ENCODE measurements at places on chromosomes 5 and 9.

GRCh38 chr5:135028791-135029476 is 5.1 kb downstream of the PITX1 start:
- DNase-seq = no peak

DNA sequence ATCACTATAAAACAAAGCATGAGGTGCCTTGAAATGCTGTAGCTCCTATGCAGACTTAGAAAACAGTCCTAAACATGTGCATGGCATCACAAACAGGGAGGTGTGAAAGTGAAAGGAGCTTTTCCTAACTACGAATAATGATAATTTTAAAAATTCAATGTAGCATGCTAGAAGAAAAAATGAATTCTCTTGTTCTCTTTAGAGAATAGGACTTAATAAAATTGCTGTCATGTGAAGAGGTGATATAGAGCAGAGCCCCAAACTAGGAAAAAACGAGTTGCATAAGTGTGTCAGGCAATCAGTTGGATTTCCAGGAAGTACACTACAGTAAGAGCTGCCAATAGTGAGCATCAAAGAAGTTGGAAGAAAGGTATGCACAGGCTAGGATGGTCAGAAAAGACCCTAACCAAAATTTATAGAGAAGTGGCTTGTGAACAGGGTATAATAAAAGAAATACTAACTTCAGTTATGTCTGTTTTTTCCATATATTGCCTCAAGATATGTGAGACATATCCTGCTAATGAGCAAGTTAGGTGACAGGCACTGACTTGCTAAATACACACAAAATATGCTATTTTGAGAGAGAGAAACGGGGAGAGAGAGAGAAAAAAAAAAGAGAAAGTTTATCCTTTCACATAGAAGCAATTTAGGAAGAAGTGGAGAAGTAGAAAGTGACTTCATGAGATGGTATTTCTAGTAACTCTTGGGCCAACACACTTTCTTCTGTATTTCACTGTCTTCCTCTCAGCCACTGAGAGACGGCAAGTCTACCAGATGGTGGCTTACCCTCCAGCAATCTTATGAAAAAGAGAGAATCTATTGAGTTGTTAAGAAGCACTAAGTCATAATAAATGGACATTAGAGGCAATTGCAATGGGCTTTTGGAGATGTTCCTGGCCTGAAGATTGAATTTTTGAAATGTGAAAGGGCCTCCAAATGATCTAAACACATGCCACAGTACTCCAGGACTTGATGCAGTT is 18.0 kb downstream of the ITGA2 start:
- DNase-seq = no peak

DNA sequence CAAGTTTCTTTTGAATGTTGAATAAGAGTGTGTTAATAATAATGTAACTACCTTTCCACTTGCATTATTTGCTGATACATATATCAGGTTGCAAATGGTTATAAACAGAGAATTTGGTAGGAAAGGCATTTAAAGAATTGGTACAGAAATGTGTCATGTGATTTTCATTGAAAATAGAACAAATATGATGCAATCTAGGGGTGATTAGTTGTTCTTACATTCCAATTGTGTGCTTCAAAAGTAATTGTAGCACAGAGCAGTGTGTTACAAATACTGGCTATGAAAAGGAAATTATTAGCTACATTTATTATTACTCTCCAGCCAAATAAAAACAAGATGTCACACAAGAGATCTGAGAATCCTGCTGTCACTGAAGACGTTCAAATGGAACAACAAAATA is 61.8 kb upstream of the PRDM9 start:
- no peak for DNase-seq

DNA sequence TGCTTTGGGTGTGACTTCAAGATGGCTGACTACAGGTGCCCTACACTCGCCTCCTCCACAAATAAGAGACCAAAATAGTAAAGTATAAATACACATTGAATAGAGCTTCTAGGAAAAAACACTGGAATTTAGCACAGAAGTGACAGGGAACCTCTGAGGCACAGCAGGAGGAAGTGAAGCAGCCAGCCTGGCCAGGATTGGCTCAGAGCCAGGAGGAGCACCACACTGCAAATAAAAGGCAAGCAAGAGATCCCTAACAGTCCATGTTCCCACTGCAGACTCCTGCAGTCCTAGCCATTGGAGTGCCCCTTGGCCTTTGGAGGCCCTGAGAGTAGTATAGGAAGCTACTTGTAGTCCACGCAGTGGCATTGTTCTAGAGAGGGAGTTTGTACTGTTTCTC is 186.7 kb upstream of the TLX3 start:
- DNase-seq = no peak

- peak; percentile 71 for DNase-seq
Observed at GRCh38 chr5:149581192-149581861, at the start of gene ARHGEF37. ARHGEF37 (plus strand) TSS chr5:149581498; CDS start chr5:149597770, 16,272 bp downstream.

- no peak for DNase-seq
Observed at GRCh38 chr5:78778538-78778937, 130.0 kb upstream of the LHFPL2 start.

GRCh38 chr5:150322202-150322601 is 19.5 kb upstream of the ARSI start:
- no peak for DNase-seq

DNA sequence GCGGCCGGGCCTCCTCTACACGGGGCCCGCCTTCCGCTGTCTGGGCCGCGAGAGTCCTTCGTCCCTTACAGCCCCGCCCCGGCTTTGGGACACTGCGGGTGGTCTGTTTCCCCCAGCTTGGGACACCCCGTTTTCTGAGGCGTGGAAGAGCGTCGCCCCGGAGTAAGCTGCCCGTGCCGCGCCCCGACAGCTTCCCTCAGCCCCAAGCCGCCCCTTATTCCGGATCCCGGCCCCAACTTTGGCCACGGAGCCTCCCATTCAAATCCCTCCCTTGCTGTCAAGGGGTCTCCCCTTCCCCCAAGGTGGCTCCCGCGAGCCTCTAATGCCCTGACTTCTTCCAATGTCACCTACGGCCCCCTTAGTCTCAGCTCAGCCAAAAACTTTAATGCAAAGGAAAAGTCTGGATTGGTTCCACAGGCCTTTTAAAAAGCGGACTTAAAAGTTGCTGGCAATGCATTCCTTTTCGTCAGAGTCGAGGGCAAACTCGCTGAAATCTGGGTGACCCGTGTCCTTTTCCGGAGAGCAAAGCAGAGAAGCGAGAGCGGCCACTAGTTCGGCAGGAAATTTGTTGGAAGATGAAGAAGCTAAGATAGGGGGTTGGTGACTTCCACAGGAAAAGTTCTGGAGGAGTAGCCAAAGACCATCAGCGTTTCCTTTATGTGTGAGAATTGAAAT is 19.8 kb downstream of the EXOSC2 start:
- peak; percentile 29 for DNase-seq

DNA sequence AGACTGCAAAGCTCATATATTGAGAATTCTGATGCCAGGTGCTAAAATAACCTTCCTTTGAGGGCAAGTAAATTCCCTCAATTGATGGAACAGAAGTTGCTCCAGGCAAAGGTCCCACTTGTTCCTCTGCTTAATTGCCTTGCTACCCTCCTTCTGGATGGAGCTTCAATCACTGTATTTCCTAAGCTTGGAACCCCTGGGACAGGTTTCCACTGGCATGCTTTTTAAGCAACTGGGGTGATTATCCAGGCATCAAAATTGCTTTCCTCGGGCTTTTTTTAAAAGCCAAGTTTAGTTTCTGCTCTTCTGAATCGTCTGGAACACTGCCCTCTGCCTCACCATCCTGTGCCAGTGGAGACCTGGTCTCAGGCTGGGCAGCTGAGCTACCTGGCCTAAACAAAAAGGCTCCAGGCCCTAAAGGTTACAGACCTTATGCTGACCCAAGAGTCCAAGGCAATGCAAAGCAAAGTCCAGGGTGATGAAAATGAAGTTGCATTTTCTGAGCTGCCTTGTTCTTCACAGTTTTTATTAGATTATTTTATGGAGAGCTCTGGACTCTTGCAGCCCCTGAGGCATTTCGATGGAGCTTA is 167.9 kb upstream of the CD180 start:
- DNase-seq = no peak

DNA sequence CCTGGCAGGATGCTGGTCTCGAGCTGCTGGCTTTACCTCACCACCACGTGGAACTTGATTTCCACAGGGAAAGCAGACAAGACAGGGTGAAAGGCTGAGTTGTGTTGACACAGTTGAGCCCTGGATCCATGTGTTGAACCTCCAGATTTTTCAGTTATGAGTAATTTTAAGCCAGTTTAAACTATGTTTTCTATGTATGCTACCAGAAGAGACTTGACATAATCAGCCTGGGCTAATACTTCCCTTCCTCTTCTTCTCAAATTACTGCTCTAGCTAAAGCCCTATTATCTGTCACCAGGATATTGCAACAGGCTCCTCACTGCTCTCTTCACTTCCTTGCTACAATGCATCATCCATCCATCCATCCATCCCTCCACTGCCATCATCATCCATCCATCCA is 12.0 kb upstream of the PHYKPL start:
- DNase-seq = no peak

DNA sequence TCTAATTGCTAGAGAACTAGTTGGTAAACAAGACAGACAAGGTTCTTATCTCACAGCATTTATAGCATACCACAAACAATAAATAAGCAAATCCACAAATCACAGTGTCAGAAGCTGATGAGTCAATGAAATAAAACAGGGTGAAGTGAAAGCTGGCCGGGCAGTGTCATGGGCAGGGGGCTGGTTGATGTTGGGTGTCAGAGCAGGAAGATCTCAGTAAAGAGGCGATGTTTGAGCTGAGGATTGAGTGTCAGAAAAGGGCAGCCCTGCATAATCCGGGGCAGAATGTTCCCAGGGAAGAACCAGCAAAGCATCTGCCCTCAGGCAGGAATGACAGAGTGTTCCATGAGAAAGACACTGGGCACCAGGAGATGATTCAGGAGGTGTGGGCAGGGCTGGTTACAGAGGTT is 183.4 kb downstream of the GOLPH3 start:
- DNase-seq = no peak

DNA sequence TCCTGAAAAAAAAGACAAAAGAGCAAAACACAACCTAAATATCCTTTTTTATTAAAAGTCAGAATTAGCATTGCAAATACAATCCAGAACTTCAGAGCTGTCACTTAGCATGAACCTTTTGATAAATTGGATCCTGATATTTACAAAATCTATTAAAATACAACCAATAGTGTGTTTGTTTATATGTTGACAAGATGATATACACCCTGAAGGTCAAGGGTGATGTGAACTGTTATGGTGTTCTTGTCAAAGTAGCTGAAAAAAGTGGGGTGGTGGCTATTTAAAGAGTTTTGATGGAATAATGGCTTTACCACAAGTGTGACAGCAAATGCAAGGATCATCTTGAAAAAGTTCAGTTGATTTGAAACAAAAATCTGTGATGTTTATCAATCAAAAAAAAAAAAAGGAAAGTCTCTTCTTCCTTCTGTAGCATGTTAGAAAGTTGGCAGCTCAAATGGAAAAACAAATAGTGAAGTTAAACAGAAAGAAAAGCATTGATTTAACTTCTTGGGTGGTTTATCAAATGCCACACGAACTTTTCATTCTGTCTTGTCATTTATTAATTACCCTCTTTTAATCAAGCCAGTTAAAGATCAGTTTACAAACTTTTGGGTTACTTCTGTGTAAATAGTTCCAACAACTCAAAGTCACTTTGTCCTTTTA is 44.5 kb downstream of the PRDM6 start:
- DNase-seq = no peak

DNA sequence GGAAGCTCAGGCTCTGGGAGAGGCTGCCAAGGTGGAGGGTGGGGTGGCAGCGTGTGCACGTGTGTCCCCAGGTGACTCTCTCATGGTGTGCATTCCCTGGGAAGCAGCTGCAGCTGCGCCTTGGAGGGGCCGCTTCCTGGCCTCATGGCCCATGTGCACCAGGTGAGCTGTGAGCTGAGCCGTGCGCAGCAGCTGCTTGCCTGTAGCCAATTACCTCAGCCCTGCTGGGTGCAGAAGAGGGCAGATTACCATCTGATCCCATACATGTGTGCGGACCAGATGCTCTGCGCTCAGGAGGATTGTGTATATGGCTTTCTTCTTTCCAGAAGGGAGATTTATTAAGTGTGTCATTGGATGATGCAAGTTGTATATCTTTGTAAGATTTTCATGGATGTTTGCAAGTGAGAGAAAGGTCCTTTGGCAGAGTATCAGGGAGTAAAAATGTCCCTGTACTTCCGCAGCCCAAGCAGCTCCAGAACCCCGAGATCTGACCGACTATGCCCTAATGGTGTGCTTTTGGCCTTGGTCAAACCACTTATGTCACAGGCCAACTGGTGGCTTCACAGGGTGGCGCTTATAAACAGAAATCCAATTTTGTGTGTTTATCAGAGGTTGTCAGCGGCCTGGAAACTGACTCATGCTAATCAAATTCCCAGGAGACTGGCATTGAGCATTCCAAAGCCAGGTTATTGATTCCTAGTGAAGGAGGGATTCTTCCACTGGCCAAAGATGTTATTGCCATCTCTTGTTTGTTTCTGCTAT is 229.3 kb downstream of the GOLPH3 start:
- DNase-seq = no peak

GRCh38 chr5:69136293-69136692 is 30.7 kb upstream of the CCNB1 start:
- no peak for DNase-seq

- DNase-seq = peak; percentile 58
Observed at GRCh38 chr5:59174248-59174844, 591.5 kb downstream of the RAB3C start.
